Spinal cord (tissue), 10 donors: ENCODE measurements at places on chromosomes 2 and 18. TPM values are rescaled to one million over a fixed set of nuclear protein-coding genes. Genes with fewer than 3 reads are reported as not detected.

Gene EVA1A
- total RNA-seq = 3.4 TPM

GRCh38 chr18:57208047-57208446 is 61.2 kb downstream of the BOD1L2 start:
- peaks cover 14% of the 10 kb centered on the region for H3K27me3 ChIP-seq
- no peak for DNase-seq
- no peak overlapping the region for H3K4me3 ChIP-seq
- no peaks in the 10 kb centered on the region for H3K36me3 ChIP-seq
- no peak overlapping the region for H3K27ac ChIP-seq
- peaks cover 10% of the 10 kb centered on the region for H3K4me1 ChIP-seq

DNA sequence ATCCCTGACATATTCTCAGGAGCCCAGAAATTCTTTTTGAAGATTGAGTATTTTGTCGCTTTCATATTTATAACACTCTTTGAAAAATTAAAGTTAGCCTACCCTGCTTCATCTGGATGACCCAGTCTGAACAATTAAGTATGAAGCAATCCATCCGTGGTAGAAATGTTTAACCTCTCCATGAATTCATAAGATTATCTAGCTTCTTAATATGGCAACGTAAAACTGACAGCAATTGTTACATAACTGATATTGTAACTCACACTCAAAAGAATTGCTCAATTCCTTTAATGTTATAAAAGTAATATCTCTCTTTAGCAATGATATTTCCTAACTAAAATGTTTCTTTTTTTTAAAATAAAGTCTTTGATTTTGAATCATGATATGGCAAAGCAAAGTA is 7.2 kb upstream of the ABCA12 start:
- H3K4me3 ChIP-seq = no peak overlapping the region
- no peaks in the 10 kb centered on the region for H3K4me1 ChIP-seq
- H3K27ac ChIP-seq = no peak overlapping the region
- DNase-seq = no peak
- H3K36me3 ChIP-seq = no peaks in the 10 kb centered on the region

GRCh38 chr2:222034058-222034457 is 264.7 kb downstream of the PAX3 start:
- no peak overlapping the region for H3K27ac ChIP-seq
- no peak overlapping the region for H3K4me3 ChIP-seq
- H3K36me3 ChIP-seq = no peaks in the 10 kb centered on the region
- no peak for DNase-seq
- no peaks in the 10 kb centered on the region for H3K4me1 ChIP-seq
- no peaks in the 10 kb centered on the region for H3K27me3 ChIP-seq

- H3K4me3 ChIP-seq = no peak overlapping the region
- DNase-seq = no peak
Measured at GRCh38 chr2:216661639-216662375, 28.6 kb downstream of the IGFBP2 start.

Gene TTC39C
- 12.2 TPM for total RNA-seq

Gene CKAP2L
- total RNA-seq = 7.9 TPM

Gene ARID5A
- total RNA-seq = 7.9 TPM

Gene DNAH7
- total RNA-seq = 14.2 TPM

DNA sequence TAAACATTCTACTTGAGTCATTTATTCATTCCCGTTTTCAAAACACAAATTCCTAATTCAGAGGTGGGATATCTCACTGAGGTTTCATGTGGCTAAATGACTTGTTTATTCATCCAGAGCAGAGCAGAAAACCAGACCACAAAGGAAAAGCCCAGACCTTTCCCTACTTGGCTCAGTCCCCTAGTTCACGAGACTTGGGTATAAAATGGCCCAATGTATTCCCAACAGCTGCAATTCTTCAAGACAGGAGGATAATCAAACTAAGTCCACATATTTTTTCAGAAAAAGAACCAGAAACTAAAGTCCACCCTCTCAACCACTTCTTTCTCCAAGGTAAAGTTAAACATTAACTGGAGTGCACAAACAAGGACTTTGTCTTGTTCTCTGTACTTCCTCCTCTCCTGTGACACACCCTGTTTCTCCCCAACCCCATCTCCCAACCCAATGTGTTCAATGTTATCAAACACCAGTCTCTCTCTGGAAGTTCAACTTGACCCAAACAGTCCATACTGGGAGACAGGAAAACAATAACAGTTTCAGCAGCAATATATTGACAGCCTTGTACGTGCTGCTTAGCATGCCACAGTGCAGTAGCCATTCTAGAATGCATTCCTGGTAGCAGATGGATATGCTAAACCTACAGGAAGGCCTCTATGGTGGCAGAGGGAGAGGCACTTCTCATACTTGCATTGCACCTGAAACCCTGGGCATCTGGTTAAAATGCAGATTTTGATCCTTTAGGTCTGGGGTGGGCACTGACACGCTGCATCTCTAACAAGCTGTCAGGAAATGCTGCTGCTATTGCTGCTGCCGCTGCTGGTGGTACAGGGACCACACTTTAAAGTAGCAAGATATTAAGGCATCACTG is 110.7 kb downstream of the INO80D start:
- no peak for DNase-seq
- H3K4me3 ChIP-seq = no peak overlapping the region
- no peaks in the 10 kb centered on the region for H3K36me3 ChIP-seq
- H3K27me3 ChIP-seq = no peaks in the 10 kb centered on the region

DNA sequence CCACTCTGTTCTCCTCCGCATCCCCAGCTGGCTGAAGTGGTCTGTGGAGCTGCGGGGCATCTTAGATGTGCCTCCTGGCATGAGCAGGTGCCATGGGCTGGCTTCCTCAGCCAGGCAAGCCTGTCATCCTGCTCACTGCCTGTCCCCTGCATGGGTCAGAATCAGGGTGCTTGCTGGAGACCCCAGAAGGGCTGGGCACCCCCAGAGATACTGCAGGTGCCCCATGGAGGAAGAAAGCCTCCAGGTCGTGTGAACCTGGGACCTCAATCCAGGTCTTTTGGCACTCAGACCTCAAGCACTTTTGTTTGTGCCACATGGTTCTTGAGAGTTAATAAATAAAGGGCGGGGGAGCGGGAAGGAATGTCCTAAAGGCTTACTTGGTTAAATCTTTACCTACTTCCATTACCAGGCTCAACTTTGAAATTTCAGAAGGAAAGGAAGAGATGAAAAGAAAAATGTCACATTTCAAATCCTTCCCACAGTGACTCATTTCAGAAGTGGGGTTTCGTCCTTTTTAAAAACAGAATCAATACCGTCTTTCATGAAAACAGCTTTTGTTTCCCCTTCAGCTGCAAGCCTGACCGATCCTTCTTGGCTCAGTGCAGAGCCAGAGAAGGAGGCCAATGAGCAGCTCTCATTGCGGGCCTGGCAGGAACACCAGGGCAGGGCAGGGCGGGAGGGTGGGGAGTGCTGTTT is 69.9 kb downstream of the RHOB start:
- H3K4me3 ChIP-seq = no peak overlapping the region
- no peaks in the 10 kb centered on the region for H3K36me3 ChIP-seq
- DNase-seq = peak; percentile 42
- H3K27me3 ChIP-seq = no peaks in the 10 kb centered on the region
- peak overlapping the region; percentile 97 for H3K27ac ChIP-seq

DNA sequence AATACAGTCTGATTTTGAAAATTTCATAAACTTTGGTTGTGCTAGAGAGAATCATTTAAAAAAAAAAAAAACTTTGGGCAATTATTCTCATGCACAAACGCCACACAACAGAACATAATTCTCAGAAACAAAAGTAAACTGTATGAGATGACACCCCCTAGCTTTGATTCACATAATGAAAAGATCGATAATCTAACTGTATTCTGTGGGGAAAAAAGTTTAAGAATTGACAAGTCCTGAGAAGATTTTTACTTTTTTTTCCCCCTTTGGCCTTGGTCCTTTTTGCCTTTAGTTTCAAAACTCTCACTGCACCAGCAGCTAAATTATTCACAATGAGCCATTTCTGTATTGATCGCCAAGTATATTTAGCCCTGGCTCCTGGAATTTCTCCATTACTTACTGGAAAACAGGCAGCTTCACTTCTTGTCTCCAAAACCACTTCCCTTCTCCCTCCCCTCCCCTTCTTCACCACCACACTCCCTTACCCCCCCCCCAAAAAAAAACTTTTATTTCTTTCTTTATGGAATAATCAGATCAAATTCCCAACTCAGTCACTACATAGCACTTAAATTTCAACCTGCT is 2.0 kb downstream of the IKZF2 start:
- H3K4me1 ChIP-seq = no peaks in the 10 kb centered on the region
- H3K36me3 ChIP-seq = no peaks in the 10 kb centered on the region
- DNase-seq = no peak
- no peaks in the 10 kb centered on the region for H3K27me3 ChIP-seq

DNA sequence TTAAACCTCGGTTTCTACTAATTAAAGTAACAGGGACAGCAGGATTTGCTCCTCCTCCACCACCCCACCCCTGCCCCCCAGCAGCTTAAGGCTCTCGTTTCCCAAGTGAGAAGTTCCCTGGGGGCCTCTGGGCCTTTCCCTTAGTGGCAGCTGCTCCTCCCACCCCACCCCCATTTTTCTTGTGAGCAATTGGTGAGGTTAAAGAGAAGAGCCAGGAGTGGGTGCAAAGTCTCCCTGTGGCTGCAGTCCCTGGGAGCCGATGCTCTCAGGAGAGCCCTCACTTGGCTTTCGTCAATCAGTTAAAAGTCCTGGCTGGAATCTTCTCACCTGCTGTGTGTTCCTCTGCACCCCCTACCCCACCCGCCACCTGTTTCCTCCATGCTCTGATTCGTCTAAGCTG is 48.7 kb upstream of the AGAP1 start:
- H3K36me3 ChIP-seq = no peaks in the 10 kb centered on the region
- no peaks in the 10 kb centered on the region for H3K27me3 ChIP-seq
- no peak overlapping the region for H3K27ac ChIP-seq
- H3K4me1 ChIP-seq = no peaks in the 10 kb centered on the region
- no peak overlapping the region for H3K4me3 ChIP-seq
- no peak for DNase-seq

GRCh38 chr2:9799729-9800632 is 43.3 kb upstream of the TAF1B start:
- no peak overlapping the region for H3K27ac ChIP-seq
- H3K4me1 ChIP-seq = peaks cover 40% of the 10 kb centered on the region
- no peaks in the 10 kb centered on the region for H3K36me3 ChIP-seq
- DNase-seq = peak; percentile 92
- H3K27me3 ChIP-seq = no peaks in the 10 kb centered on the region
- H3K4me3 ChIP-seq = no peak overlapping the region

GRCh38 chr2:177398290-177398683 is 5.7 kb downstream of the AGPS start:
- no peak overlapping the region for H3K4me3 ChIP-seq
- H3K4me1 ChIP-seq = no peaks in the 10 kb centered on the region
- H3K27ac ChIP-seq = no peak overlapping the region
- H3K27me3 ChIP-seq = no peaks in the 10 kb centered on the region

- no peaks in the 10 kb centered on the region for H3K4me1 ChIP-seq
- H3K4me3 ChIP-seq = no peak overlapping the region
- no peaks in the 10 kb centered on the region for H3K36me3 ChIP-seq
- DNase-seq = no peak
Measured at GRCh38 chr2:66839551-66840320, 404.8 kb downstream of the MEIS1 start.

DNA sequence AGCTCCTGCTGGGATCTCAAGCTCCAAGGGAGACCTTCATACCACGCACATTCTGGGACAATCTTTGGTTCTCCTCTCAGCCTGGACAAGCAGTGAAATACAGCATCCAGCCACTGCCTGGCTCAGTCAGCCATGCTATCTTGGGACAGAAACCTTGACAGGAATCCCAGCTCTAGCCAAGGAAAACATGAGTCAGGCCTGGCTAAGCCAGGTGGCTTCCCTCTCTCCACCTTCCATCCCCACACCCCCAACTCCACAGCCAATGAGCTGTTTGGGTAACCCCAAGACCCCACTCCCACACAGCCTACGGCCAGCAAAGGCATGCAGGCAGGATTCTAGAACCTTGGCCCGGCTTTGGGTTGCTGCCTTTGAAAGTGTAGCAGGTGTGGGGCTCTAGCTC is 64.9 kb downstream of the MCFD2 start:
- H3K4me3 ChIP-seq = no peak overlapping the region
- peak overlapping the region; percentile 79 for H3K27ac ChIP-seq
- peaks cover 43% of the 10 kb centered on the region for H3K4me1 ChIP-seq
- H3K27me3 ChIP-seq = no peaks in the 10 kb centered on the region

DNA sequence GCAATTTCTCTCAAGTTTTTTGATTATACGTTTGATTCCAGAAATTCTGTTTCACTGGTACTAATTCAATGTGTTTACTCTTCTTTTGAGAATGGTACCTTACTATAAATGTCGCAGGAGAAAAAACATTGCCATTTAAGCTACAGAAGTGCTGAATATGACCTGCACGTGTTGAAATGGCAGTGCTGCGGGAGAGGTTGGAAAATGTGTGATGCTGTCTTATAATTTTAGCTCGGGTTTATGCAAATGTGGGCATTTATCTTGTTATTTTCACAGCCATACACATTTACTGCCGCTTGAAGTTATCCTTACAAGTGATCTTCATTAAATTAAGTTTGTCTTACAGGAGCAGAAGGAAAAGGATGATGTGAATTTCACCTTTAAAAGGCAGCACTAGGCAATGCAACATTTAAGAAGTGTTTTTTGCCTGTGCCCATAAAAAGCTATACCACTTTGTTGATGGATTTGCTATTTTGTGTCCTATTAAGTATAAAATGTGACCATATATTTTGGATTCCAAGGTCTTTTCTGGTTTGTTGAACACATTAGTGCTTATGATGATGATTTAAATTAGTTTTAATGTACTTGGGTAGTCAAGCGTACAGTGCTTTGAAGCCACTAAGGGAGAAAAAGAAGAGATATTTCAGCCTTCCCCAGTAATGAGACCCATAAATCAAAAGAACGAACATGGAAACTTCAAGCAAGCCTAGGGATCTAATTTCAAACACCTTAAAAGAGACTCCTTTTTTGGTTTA is 112.1 kb downstream of the LTBP1 start:
- H3K27me3 ChIP-seq = no peaks in the 10 kb centered on the region
- no peak overlapping the region for H3K27ac ChIP-seq

GRCh38 chr18:13611142-13611600 is 115.2 kb downstream of the FAM210A start:
- H3K36me3 ChIP-seq = no peaks in the 10 kb centered on the region
- peaks cover 36% of the 10 kb centered on the region for H3K4me1 ChIP-seq
- DNase-seq = peak; percentile 38
- H3K27ac ChIP-seq = peak overlapping the region; percentile 67

GRCh38 chr2:104703669-104704068 is 150.2 kb upstream of the POU3F3 start:
- H3K27ac ChIP-seq = peak overlapping the region; percentile 78
- H3K4me3 ChIP-seq = no peak overlapping the region
- H3K4me1 ChIP-seq = peaks cover 19% of the 10 kb centered on the region
- no peaks in the 10 kb centered on the region for H3K27me3 ChIP-seq
- no peak for DNase-seq
- no peaks in the 10 kb centered on the region for H3K36me3 ChIP-seq

GRCh38 chr2:23706613-23707078 is 220.3 kb downstream of the ATAD2B start:
- no peaks in the 10 kb centered on the region for H3K27me3 ChIP-seq
- no peak overlapping the region for H3K27ac ChIP-seq
- H3K4me3 ChIP-seq = no peak overlapping the region
- no peaks in the 10 kb centered on the region for H3K4me1 ChIP-seq
